ENCODE measurements at places on chromosomes 7 and 10. TPM values are rescaled to one million over a fixed set of nuclear protein-coding genes. Genes with fewer than 3 reads are reported as not detected.

DNA sequence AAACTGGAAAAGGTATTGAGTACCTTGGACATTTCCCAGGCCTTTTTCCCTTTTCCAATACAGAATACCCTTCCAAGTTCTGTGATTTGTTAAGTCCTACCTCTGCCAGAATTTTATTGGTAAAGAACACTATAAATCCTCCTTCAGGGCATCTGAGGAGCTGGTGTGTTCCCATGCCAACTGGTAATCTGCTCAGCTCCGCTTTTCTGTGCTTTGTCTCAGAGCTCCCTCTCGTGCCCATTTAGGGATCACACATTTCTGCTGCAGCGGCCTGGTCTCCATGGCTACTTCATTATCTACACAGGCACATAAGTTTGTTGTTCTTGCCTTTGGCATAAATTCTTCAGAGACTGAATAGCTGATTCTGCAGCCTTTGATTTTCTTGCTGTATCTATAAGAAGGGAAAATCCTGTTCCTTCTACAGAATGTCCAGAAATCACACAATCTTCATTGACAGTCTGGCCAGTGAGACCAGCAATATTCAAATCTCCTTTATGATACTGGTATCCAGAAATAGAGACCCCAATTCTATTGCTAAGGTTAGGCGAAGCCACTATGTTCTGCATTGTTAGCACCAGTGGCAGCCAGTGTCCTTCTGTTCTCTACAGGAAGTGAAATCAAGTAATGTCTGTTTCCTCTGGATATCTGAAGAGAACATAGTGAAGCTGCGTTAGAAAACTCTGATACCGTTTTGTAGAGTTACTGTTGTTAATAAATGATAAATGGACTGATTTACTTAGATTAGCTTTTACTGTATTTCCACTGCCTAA lies 51.9 kb downstream of the DENND11 start:
- DNase-seq: peak; percentile 15

- peak; percentile 28 for DNase-seq
These were observed 1.9 kb downstream of the FOXK1 start for GRCh38 chr7:4683884-4684565.

DNA sequence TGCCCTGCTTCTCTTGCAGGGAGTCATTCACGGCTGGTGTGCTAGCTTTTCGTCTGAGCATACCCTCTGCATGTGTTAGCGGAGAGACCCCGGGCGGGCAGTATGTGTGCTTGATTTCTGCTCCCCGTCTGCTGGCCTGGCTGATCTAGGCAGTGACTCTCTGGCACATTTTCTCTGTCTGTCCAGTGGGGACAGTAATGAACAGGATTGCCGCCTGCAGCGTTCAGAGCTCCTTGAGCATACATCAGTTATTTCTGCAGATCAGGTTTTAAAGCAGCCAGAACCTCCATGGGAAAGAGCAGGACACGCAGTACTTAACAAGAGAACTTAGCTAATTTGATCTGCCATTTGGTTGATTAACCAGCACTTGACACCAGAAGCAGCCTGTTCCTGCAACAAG lies 242.5 kb downstream of the CELF2 start:
- no peak for DNase-seq

- DNase-seq: no peak
These were observed 16.0 kb upstream of the UBE2H start for GRCh38 chr7:129968592-129969383.

Gene EGR2
- 0.09 TPM for polyA plus RNA-seq

Gene PGAM1
- 624 TPM for polyA plus RNA-seq

Gene HMX2
- not detected for polyA plus RNA-seq

Gene GIMAP6
- 0.09 TPM for polyA plus RNA-seq
